ENCODE measurements at places on chromosomes 2 and 18. TPM values are rescaled to one million over a fixed set of nuclear protein-coding genes. Genes with fewer than 3 reads are reported as not detected.

The SERPINB13 gene
- total RNA-seq = not detected

The SPR gene
- total RNA-seq = 13.0 TPM

The PAX8 gene
- total RNA-seq = 0.66 TPM

The DOK6 gene
- total RNA-seq = 4.1 TPM

The UGT1A3 gene
- total RNA-seq = not detected

DNA sequence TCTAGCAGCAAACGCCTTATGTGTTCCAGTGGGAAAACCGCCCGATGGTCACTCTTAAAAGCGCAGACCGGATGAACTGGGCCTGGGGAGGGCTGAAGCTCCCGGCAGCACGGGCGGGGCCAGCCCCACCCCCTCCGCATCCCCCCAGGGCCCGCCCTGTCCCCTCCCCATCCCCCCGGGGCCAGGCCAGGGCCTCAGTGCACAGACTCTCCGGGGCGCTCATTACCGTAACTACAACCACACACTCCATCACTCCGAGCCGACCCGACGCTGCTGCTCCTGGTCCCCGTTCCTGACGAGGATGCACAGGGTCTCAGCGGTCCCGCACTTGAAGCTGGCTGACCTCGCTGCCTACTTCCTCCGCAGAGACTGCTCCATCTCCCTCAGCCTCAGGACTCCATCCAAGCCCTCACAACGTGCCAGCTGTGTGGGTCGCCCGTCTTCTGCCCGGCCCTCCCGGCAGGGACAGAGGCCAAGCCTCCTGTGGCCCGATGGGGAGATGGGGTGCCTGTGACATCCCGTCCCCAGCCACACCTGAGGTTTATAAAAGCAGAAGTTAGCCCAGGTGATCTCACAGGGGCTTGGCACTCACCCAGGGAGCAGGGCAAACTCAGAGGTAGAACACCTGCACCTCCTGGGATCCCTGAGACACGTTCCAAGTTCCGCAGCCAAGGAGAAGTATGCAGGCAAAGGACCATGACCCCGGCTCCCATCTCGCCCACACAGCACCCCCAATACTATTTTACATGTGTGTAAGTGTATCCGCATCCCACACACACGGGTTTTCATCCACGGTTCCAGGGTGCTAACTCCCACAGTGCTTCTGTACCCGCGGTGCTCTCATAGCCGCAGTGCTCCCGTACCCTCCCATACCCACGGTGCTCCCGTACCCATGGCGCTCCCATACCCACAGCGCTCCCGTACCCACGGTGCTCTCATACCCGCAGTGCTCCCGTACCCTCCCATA lies 36.0 kb downstream of the SLC66A2 start:
- H3K27ac ChIP-seq = no peak overlapping the region
- no peak overlapping the region for H3K4me3 ChIP-seq
- peaks cover 5% of the 10 kb centered on the region for H3K36me3 ChIP-seq
- no peak for DNase-seq

DNA sequence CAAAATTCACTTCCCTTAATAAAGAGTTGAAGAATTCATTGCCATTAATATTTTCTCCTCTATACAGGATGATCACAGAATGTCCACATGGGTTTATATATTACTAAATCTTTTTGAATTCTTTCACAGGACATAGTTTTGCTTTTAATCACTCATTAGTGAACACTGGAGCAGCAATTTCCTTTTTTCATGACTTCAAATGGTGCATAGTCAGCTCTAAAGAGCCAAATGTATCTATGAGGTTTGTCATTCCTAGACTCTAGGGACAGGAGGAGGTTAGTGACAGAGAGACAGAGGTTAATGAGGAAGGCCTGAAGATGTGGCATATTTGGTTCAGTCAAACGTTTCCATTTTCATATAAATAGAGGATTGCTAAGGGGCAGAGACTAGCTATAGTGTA lies 111.8 kb downstream of the FSHR start:
- no peaks in the 10 kb centered on the region for H3K27me3 ChIP-seq
- peaks cover 19% of the 10 kb centered on the region for H3K4me1 ChIP-seq
- H3K27ac ChIP-seq = no peak overlapping the region
- no peaks in the 10 kb centered on the region for H3K36me3 ChIP-seq

- H3K4me3 ChIP-seq = no peak overlapping the region
- H3K36me3 ChIP-seq = no peaks in the 10 kb centered on the region
- DNase-seq = no peak
- no peaks in the 10 kb centered on the region for H3K27me3 ChIP-seq
- no peaks in the 10 kb centered on the region for H3K4me1 ChIP-seq
- no peak overlapping the region for H3K27ac ChIP-seq
Measured at GRCh38 chr2:201006704-201007103, 43.2 kb upstream of the ORC2 start.

DNA sequence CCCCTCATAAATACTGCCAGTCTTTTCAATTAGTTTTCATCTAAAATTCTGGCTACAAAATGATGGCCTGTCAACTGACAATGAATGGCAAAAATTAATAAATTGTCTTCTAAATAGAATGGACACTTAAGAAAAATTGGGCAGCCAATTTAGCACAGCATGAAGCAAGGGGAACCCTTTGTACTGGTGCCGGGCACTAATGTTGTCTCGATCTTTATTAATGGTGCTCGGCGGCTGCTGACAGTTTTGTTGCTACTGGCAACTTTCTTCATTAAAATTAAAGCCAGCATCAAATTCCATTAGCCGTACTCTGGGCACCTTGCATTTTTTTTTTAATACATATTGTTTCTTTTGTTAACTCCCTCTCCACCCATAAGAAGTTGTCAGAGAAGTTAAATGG lies 309.3 kb downstream of the GBX2 start:
- H3K27me3 ChIP-seq = no peaks in the 10 kb centered on the region
- peaks cover 25% of the 10 kb centered on the region for H3K4me1 ChIP-seq
- no peaks in the 10 kb centered on the region for H3K36me3 ChIP-seq
- peak; percentile 5 for DNase-seq
- no peak overlapping the region for H3K27ac ChIP-seq

DNA sequence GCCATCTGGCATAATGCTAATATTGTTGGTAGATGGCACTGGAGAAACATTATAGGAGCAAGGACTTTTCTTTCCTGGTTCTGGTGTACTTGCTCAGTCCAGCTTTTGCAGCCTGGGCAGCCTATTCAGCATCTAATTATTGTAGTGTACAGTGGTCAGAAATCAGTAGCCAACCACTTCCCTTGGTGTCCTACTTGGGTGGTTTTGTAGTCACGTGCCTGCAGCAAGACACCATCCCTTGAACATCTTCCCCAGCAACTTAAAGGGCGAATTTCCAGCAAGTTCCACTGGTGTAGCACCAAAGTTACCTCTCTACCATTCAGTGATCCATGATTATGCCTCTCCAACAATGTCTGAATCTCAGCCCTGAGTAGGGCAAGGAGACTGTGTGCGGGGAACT lies 557.6 kb downstream of the SATB2 start:
- H3K36me3 ChIP-seq = no peaks in the 10 kb centered on the region
- H3K27me3 ChIP-seq = no peaks in the 10 kb centered on the region
- H3K4me3 ChIP-seq = no peak overlapping the region
- H3K4me1 ChIP-seq = no peaks in the 10 kb centered on the region

DNA sequence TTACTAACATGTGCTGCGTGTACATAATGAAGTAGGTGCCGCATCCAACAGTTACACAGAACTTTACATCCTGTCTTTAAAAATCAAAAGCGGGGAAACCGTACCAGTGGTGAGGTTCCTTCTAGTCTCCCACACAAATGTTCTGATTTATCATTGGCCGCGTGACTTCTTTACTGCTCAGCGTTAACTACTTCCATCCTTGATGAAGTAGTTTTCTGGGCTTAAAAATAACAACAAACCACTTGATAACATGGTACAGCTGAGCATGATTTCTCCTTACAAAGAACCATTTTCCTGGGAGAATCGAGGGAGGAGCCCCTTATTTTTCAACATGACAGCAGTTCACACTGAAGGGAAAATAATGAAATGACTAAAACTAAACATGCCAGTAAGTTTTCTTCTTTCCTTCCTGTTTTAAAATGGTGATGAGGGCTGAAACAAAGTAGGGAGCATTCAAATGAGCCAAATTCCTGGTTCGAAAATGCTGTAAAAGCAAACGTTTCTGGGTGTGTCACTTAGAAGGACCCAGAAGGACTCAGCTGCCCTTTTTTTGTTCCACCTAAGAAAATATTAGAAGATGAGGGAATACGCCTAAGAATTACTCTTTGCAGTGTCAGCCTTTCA lies 9.9 kb downstream of the EMILIN2 start:
- no peak overlapping the region for H3K4me3 ChIP-seq
- H3K27me3 ChIP-seq = no peaks in the 10 kb centered on the region
- no peak for DNase-seq
- H3K27ac ChIP-seq = no peak overlapping the region
- H3K4me1 ChIP-seq = peaks cover 10% of the 10 kb centered on the region

DNA sequence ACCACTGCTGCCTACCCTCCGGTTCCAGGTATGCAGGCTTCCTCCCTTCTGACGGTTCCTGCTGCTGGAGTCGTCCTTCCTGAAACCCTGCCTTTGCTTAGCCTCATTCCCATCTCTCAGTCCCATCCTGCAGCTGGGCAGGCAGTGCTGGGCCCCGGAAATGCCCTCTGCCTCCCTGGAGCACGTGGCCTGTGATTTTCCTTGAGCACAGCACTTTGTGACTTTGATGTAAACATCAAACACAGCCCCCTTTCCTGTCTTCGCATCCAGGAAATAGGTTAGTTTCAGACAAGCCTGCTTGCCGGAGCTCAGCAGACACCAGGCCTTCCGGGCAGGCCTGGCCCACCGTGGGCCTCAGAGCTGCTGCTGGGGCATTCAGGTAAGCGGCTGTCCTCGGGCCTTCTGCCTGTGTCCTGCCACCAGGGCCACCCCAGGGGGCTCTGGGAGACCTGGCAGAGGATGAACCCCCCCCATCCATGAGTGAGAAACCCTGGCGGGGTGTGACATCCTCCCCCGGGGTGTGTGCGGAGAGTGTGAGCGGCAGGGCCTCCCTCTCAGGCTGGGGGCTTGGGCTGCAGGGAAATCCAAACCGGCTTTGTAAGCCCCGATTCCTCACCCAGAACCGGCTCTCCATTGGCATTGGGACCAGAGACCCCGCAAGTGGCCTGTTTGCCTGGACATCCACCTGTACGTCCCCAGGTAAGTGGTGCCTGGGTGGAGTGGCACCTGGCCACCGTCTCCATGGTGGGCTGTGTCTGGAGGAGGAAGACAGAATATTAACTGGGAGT lies at the start of gene ZAP70:
Gene ZAP70 (plus strand): TSS at position 281 of the 788 bp plus-strand sequence. CDS start 10,461 bp downstream, outside the sequence.
- DNase-seq = no peak
- peaks cover 12% of the 10 kb centered on the region for H3K4me1 ChIP-seq
- H3K36me3 ChIP-seq = 0 out of 2 replicates have a peak, but pooled peaks cover 2% of the 10 kb centered on the region
- H3K27ac ChIP-seq = peak within 1 kb of the TSS; percentile 36
- peaks cover 4% of the 10 kb centered on the region for H3K27me3 ChIP-seq
- no peak within 1 kb of the TSS for H3K4me3 ChIP-seq

DNA sequence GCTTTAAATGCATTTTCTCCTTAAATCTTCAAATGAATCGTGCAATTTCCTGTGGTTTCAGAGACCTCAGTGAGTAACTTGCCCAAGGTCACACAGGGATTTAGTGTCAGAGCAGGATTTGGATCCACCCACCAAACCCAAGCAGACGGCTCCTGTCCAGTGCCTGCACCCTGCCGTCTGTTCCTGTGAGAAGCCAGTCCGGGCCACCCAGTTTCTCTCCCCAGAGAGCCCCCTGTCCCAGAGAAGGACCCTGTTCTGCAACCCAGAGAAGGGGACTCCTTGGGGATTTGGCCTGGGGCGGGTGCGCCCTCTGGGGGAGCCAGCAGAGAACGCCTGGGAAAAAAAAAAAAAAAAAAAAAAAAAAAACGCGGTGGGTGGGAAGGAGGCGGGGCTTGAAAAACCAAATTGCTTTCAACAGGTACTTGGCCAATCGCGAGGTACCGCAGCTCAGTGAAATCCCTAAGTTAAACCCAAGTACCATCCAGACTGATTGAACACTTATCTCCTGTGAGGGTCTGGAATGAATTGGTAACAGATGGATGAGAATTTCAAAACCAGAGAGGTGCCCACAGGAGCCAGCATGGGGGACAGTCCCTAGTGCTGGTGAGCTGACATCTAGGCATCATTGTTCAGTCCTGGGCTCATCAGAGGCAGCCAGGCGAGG lies 30.9 kb upstream of the REEP1 start:
- peaks cover 9% of the 10 kb centered on the region for H3K4me1 ChIP-seq
- H3K27ac ChIP-seq = peak overlapping the region; percentile 61
- H3K27me3 ChIP-seq = peaks cover 6% of the 10 kb centered on the region
- peak; percentile 73 for DNase-seq
- H3K36me3 ChIP-seq = peaks cover 3% of the 10 kb centered on the region
